COR-L47 (cell line): ENCODE measurements at places on chromosomes 7 and 10.

DNA sequence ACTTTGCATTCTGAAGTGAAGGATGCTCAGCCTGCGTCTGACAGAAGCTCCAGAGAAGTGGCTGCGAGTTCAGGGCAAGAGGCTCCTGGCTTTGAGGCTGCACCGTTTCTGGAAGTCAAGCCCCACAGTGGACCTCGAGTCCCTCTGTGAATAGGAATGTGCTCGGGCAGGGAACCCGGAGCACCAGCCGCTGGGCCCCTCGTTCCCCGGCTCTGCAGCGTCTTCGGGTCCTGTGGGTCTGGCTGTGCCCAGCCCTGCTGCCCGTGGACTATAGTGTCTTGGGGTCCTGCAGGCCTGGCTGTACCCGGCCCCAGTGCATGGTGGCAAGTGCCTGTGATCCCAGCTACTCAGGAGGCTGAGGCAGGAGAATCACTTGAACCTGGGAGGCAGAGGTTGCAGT is 45.3 kb upstream of the PRKAR1B start:
- no peak for DNase-seq

DNA sequence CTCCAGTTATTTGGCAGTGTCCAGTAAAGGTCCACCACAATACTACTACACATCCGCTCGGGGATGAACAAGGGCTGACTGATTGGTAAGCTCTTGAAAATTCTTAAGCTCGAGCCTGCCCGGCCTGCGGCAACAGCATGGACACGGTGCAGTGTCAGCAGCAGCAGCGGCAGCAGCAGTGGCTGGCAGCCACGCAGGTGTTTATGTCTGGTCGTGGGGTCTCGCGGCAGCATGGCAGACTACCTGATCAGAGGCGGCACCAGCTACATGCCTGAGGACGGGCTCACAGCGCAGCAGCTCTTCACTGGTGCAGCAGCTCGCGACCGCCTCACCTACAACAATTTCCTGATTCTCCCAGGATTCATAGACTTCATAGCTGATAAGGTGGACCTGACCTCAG is 19.6 kb upstream of the TRIM24 start:
- no peak for DNase-seq

DNA sequence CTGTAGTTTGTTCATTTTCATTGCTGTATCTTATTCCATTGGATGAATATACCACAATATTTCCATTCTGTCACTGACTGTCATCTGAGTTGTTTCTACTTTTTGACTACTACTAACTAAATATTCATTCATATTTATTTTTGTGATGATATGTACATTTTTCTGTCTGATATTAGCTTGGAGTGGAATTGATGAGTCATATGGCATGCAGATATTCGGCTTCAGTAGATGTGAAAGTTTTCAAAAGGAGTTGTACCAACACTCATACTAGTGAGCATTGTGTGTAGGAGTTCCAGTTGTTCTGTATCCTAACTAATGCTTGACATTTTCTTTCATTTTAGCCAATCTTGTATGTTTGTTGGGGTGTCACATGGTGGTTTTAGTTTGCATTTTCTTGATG is 7.7 kb downstream of the RUNDC3B start:
- no peak for DNase-seq

DNA sequence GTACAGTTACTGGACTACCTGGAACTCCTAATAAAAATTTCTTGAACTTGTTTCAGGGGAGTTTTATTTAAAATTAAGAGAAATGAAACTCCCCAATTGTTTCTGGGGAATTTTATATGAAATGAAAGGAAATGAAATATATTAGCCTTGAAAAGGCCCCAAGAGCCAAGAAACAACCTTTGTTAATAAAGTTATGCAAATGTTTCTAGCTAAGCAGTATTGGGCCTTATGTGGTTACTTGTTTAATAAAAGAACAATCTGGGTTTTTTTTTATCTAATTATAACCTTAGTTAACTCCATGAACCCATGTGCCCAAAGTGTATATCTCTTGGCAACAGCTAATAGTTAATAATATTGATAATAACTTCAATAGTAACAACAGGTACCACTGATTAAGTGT is 222.8 kb downstream of the EXOC4 start:
- no peak for DNase-seq

GRCh38 chr7:41425926-41426325 is 277.0 kb downstream of the INHBA start:
- DNase-seq, result no peak

- no peak for DNase-seq
Observed at GRCh38 chr10:98474628-98475027, 27.9 kb upstream of the HPS1 start.

DNA sequence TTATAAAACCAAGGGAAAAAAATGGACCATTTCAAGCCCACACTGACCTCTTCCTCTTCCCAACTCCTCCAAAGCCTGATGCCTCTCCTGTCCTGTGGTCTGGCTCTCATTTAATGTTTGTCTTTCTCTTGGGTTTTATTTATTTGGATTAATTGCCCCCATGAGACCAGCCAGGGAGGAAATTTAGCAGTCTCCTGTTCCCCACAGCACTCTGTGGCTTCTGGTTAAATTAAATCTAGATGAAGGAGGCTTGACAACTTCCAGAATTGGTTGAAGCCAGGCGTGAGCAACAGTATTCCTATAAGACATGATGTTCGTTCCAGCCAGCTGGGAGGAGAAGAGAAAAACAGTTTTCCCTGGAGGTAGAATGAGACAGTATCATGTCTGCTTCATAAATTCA is 15.1 kb upstream of the PRLHR start:
- no peak for DNase-seq

GRCh38 chr10:73818402-73818801 is 7.0 kb upstream of the NDST2 start:
- DNase-seq, result no peak

GRCh38 chr10:74842301-74842954 is 16.0 kb downstream of the KAT6B start:
- DNase-seq, result no peak

DNA sequence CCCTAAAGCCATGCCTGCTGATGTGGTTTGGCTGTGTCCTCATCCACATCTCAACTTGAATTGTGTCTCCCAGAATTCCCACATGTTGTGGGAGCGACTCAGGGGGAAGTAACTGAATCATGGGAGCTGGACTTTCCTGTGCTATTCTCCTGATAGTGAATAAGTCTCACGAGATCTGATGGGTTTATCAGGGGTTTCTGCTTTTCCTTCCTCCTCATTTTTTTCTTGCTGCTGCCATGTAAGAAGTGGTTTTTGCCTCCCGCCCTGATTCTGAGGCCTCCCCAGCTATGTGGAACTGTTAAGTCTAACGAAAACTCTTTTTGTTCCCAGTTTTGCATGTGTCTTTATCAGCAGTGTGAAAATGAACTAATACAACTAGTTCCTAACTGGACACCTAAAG is 11.8 kb downstream of the MACROH2A2 start:
- no peak for DNase-seq

GRCh38 chr10:35300063-35300699 is 36.1 kb upstream of the CCNY start:
- no peak for DNase-seq
